ENCODE measurements at places on chromosomes 13 and 19. TPM values are rescaled to one million over a fixed set of nuclear protein-coding genes. Genes with fewer than 3 reads are reported as not detected.

DNA sequence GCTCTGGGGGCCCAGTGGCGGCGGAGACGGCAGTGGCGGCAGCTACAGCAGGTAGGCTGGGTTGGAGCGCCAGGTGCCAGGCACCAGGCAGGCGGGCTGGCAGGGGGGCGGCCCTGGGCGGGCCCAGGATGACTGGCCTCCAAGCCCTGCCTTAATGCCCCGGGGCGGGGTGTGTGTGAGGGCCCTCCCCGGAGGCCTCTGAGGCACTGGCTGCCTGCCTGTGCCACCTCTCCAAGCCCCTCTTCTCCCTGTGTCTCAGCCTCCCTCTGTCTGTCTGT, at the start of gene KLK11:
Gene KLK11 (minus strand): TSS at position 63 of the 278 bp plus-strand sequence. CDS start 985 bp downstream, outside the sequence.
- DNase-seq, result no peak
- H3K4me1 ChIP-seq, result no peaks in the 10 kb centered on the region
- no peak within 1 kb of the TSS for H3K27ac ChIP-seq
- no peak within 1 kb of the TSS for H3K4me3 ChIP-seq
- peaks cover 15% of the 10 kb centered on the region for H3K27me3 ChIP-seq
- H3K36me3 ChIP-seq, result no peaks in the 10 kb centered on the region

The PPAN gene
- 273 TPM for total RNA-seq

- no peak overlapping the region for H3K4me3 ChIP-seq
- DNase-seq, result no peak
- no peaks in the 10 kb centered on the region for H3K4me1 ChIP-seq
- H3K36me3 ChIP-seq, result no peaks in the 10 kb centered on the region
- H3K27me3 ChIP-seq, result no peaks in the 10 kb centered on the region
Observed at GRCh38 chr19:4354897-4355296, 11.5 kb downstream of the MPND start.

The CLDN10 gene
- not detected for total RNA-seq

DNA sequence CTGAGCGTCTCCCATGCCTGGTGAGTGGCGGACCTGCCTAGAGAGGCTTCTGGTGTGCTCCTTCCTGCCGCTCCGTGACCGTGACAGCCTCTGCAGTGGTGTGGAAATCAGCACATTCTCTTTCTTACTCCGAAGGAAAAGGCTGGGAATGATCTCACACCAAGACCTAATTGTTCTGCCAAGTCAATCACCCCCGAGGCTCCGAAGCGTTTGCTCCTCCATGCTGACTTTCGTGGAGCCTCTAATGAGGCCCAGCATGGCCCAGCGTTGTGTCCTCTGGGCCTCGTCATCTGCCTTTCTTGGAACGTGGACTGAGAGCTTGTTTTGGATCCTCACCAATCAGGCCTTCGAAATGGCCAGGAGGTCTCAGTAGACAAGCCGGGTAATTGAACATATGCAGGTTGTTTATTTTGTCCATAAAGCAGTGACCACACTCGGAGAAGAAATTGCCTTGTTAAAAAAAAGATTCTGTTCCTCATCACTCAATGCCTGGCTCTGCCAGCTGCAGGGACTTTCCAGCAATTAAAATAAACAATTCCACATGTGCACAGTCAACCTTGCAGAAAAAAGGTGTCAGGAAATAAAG, 107.1 kb downstream of the UBL3 start:
- H3K36me3 ChIP-seq, result no peaks in the 10 kb centered on the region
- no peaks in the 10 kb centered on the region for H3K4me1 ChIP-seq
- DNase-seq, result no peak

The PALM3 gene
- total RNA-seq, result not detected

Measured in CD8-positive, alpha-beta memory T cell (primary cell).